Activated CD4-positive, alpha-beta T cell treated with anti-CD3 and anti-CD28 coated beads, Interleukin-2, amount 50 U/mL, for 1 hour (primary cell): ENCODE measurements at places on chromosomes 4 and X.

GRCh38 chr4:25477221-25477620 lies 100.2 kb downstream of the ANAPC4 start:
- no peak for DNase-seq

- no peak for DNase-seq
Measured at GRCh38 chr4:108192056-108192455, 23.3 kb upstream of the LEF1 start.

- no peak for DNase-seq
Measured at GRCh38 chr4:183478926-183479325, 25.9 kb upstream of the ING2 start.

- no peak for DNase-seq
Measured at GRCh38 chr4:42482516-42483327, 85.4 kb downstream of the SHISA3 start.

- no peak for DNase-seq
Measured at GRCh38 chrX:120262859-120263708, 12.5 kb downstream of the ZBTB33 start.

GRCh38 chrX:129996120-129996519 lies 13.7 kb downstream of the BCORL1 start:
- no peak for DNase-seq

- no peak for DNase-seq
Measured at GRCh38 chr4:82905205-82905604, 4.7 kb downstream of the THAP9 start.

GRCh38 chrX:2554891-2555290 lies 54.1 kb upstream of the DHRSX start:
- DNase-seq, result no peak

- DNase-seq, result peak; percentile 4
Measured at GRCh38 chr4:113979148-113979904, at the start of gene ARSJ. ARSJ (minus strand) TSS chr4:113979647; CDS start chr4:113978834, 813 bp downstream.

GRCh38 chrX:39262641-39263040 lies 461.4 kb downstream of the MID1IP1 start:
- DNase-seq, result no peak

GRCh38 chrX:47228550-47229270 lies 4.1 kb upstream of the USP11 start:
- DNase-seq, result no peak

- DNase-seq, result no peak
Measured at GRCh38 chr4:186740822-186741221, 17.2 kb upstream of the FAT1 start.

DNA sequence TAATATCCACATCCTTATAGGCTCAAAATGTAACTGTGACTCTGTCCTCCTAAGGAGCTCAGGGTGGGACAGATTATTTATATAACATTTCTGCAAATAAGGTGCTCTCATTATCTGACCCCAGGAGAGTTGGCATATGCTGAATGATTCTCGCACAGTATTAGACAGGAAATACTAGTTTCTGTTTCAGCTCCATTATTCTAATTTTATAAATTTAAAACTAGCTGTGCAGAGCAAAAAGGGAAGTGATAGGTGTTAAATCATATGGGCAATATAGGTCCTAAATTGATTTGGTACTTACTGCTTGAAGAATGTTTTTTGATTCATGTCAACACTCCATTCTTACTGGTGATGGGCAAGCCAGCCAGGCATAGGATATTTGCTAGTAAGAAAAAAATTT lies 141.5 kb downstream of the GLRA2 start:
- DNase-seq, result no peak

GRCh38 chr4:37757121-37757520 lies 69.4 kb upstream of the PGM2 start:
- DNase-seq, result no peak

DNA sequence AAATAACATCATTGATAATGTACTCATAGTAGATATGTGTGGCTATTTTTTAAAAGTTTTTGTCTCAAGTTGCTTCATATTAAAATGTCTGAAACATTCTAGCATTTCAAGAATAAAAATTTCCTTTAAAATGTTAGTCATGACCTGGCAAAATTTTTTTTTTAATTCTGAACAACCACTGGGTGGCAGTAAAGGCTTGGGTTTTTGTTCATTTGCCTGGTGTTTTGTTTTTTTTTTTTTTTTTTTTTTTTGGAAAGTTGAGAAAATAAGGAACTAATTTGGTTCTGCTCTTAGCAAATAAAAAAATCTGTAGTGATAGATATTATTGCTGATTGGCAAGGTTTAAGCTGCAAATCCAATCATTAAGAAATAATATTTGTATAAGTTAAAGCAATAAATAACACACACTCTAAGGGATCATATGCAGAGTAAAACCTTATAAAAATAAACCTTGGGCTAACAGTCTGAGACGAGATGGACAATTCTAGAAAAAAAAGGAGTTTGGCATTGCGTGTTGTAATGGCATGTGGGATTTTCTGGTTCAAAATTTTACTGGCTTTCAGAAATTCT lies 81.4 kb downstream of the CEP44 start:
- no peak for DNase-seq

- DNase-seq, result no peak
Measured at GRCh38 chr4:86564795-86565194, 29.3 kb upstream of the PTPN13 start.

- DNase-seq, result no peak
Measured at GRCh38 chr4:73814679-73815078, 21.8 kb upstream of the CXCL6 start.

DNA sequence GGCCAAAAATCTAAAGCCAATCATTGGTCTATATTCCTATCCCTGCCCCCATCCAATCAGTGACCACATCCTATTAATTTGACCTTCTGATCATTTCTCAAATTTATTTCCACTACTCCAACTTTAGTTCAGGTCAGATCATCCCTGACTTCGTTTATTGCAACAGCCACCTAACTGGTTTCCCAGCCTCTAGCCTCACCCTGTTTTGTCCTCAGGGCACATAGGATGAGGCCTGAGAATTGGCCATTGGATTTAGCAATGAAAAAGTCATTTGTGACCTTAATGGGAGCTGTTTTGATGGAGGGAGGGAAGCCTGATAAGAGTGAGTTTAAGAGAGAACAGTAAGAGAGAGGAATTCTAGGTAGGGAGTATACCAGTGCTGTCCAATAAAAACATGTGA lies 155.0 kb downstream of the AMMECR1 start:
- DNase-seq, result no peak

DNA sequence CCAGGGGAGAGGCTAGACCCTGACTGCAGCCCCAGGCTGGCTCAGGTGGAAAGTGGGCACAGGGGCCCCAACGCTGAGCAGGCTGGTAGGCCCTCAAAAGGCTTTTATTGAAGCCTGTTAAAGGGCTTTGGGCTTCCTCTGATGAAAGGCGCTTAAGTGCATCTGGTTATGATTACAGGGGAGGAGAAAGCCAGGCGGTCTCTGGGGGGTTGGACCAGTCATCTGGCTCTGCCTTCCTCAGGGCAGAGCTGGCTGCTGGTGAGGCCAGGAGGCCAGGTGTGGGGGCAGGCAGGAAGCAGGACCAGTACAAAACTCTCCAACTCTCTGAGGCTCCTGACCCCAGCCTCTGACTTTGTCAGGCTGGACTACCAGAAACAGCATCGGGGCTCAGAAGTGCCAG lies 68.8 kb upstream of the BCOR start:
- no peak for DNase-seq

GRCh38 chr4:153684971-153685371 lies 891 bp downstream of the TLR2 start:
- DNase-seq, result no peak

- no peak for DNase-seq
Measured at GRCh38 chrX:128365492-128365891, 313.3 kb upstream of the ACTRT1 start.

GRCh38 chr4:164977243-164978164 lies at the start of gene TRIM61:
TRIM61 (minus strand) TSS chr4:164977657; CDS start chr4:164970002, 7,655 bp downstream.
- DNase-seq, result peak; percentile 31

GRCh38 chrX:97842468-97843199 lies 958.9 kb downstream of the RPA4 start:
- no peak for DNase-seq

- no peak for DNase-seq
Measured at GRCh38 chrX:108736509-108737479, at the start of gene IRS4. IRS4 (minus strand) TSS chrX:108736563.
